ENCODE measurements at places on chromosomes 16 and 17.
A peak's percentile ranks its signal among the peaks of the same experiment; 100 is the strongest.

- DNase-seq = no peak
These were observed 1173.5 kb upstream of the GOT2 start for GRCh38 chr16:59907611-59908010.

GRCh38 chr17:62572888-62573401 lies 54.5 kb upstream of the MRC2 start:
- no peak for DNase-seq

DNA sequence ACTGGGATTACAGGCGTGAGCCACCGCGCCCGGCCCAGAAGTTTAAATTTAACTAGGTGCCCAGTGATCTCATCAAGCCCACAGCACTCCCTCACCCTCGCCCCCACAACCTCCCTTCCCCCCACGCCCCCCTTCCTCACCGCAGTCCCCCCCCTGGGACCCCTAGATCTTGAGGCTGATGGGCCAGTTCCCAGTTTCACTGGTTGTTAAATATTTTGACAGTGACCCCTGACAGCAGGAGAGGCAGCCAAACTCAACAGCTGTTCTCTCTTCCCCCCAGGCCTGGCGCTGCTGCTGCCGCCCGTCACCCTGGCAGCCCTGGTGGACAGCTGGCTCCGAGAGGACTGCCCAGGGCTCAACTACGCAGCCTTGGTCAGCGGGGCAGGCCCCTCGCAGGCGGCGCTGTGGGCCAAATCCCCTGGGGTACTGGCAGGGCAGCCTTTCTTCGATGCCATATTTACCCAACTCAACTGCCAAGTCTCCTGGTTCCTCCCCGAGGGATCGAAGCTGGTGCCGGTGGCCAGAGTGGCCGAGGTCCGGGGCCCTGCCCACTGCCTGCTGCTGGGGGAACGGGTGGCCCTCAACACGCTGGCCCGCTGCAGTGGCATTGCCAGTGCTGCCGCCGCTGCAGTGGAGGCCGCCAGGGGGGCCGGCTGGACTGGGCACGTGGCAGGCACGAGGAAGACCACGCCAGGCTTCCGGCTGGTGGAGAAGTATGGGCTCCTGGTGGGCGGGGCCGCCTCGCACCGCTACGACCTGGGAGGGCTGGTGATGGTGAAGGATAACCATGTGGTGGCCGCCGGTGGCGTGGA lies 15.6 kb downstream of the QPRT start:
- DNase-seq = no peak

DNA sequence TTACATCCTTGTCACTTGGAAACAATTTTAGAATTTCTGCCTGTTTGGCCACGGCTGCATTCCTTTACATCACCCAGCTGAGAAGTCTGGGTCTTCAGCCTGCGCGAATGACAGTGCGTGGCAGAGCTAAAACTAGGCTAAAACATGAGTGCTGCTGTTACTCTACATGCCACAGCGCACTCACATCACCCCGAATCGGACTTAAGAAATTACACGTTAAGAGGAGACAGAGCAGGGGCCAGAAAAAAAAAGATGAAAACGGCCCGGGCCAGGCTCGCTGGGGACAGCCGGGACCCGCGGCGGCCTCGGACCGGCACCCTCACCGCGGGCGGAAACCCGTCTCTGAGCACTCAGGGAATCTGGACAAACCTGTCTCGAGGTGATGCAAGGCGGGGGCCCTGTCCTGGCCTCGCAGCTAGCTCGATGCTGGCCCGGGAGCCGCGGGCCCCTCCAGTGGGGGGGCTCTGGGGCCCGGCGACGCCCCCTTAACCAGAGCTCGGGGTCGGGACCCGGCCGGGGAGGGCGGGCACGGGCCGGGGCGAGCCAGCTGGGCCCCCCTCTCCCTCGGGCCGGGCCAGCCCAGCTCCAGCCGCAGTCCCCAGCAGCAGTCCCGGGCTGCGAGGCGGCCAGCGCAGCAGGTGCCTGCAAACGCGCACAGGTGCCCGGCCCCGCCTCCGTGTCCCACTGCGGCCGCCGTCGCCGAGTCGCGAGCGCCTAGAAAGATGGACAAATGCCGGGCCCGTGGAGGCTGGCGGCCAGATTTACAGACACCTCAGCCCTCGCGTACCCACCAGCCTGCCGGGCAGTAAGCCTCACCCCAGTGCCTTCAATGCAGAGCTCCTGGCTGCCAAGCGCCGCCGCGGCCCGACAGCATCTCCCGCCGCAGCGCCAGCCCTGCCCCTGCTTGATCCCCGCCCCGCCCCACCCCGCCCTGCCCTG lies at the start of gene AKTIP:
AKTIP (minus strand) TSS at position 879 of the 939 bp plus-strand sequence. CDS start 2,950 bp downstream, outside the sequence.
- DNase-seq = peak; percentile 4

GRCh38 chr17:41689497-41690299 lies 1.0 kb downstream of the EIF1 start:
- peak; percentile 87 for DNase-seq

GRCh38 chr17:9006175-9006767 lies 15.0 kb upstream of the NTN1 start:
- no peak for DNase-seq

GRCh38 chr17:325270-326009 lies 27.2 kb downstream of the RPH3AL start:
- DNase-seq = no peak

- DNase-seq = no peak
These were observed 1.8 kb downstream of the CANT1 start for GRCh38 chr17:79007504-79008381.

DNA sequence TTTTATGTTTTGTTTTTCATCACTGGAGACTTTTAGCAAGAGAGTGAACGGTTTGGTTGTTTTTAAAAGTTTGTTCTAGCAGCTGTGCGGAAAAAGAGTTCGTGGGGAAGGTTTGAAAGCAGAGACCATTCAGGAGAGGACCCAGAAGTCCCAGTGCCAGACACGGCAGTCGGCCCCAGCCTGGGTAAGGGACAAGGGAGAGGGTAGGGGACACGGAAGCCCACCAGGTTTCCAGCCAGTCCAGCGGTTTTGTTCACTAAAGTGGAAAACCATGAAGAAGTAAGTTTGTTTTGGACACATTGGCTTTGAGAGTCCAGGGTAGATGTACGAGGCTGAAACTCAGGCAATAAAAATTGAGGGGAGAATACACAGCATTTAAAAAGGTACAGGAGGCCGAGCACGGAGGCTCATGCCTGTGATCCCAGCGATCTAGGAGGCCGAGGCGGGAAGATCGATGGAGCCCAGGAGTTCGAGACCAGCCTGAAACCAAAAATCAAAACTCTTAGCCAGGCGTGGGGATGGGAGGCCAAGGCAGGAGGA lies 56.8 kb upstream of the RPH3AL start:
- no peak for DNase-seq
